Left colon (tissue), 2 donors: ENCODE measurements at places on chromosomes 6 and 20.

GRCh38 chr20:34495916-34496315 lies 20.3 kb upstream of the DYNLRB1 start:
- DNase-seq: no peak

DNA sequence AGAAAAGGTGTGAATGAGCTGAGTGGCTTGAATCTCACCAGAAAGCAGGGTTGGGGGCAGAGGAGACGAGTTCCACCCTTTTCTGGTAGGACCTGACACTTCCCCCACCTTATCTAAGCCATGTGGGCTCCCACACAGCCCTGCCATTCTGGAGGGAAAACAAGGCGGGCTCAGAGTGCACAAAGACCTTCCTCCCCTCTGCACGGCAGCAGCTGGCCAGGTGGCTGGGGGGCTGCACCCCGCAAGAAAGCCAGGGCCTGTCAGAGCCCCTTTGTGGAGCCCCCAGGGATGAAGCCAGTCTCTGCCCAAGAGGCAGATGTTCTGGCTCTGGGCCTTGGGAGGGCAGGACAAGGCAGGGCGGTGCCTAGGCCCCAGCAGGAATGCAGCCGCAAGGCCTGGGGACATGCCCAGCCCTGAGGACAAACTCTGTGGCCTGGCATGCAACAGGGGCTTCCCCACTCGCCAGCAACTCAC lies 48.4 kb upstream of the DSN1 start:
- no peak for DNase-seq

DNA sequence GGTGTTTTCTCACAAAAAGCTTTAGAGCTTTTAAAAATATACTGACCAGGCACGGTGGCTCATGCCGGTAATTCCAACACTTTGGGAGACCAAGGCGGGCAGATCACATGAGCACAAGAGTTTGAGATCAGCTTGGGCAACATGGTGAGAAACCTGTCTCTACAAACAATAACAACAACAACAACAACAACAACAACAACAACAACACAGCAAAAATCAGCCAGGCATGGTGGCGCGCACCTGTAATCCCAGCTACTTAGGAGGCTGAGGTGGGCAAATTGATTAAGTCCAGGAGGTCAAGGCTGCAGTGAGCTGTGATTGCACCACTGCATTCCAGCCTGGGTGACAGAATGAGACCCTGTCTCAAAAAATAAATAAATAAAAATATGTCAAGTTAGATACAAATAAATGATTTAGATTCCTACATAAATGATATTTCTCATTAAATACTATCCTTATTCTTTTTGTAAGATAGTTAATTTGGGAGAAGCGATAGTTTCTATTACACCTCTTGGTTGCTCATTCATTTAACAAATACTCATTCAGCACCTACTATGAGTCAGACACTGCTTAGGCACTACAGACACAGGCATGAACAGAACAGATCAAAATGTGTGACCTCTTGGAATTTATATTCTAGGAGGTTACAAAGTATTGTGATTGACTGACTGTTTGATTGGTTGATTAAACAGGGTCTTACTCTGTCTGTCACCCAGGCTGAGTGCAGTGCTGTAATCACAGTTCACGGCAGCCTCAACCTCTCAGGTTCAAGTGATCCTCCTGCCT lies 83.5 kb upstream of the BEND3 start:
- DNase-seq: no peak

DNA sequence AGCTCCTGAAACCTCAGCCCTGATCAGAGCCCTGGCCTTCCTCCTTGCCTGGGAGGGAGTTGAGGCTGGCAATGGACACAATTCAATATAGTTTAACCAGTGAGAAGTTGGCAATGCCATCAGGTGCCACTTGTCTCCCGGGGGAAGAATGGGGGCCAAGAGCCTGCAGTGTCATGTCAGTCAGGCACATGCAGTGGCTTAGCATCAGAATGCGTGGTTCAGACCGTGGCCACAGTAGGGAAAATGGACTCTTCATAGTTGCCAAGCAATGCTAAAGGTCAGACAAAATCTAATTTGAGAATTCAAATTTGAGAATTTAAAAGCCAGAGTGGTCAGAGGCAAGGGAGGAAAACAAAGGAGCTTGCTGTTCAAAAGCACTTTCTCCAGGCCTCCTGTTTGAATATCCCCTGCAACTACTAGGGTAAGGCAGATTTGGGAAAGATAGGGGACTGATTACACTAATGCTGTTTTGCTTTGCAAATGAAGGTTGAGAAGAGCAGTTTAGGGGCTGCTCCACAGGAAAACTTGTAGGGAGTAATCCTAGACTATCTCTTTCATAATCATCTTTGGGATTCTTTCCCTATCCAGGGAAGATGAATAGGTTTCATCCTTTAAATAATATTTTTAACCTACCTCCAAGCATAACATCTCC lies 33.1 kb upstream of the CLIC5 start:
- no peak for DNase-seq

- no peak for DNase-seq
Measured at GRCh38 chr20:49821870-49822331, 9.3 kb downstream of the SLC9A8 start.

GRCh38 chr6:158417760-158418098 lies 105.5 kb downstream of the TULP4 start:
- DNase-seq: no peak

DNA sequence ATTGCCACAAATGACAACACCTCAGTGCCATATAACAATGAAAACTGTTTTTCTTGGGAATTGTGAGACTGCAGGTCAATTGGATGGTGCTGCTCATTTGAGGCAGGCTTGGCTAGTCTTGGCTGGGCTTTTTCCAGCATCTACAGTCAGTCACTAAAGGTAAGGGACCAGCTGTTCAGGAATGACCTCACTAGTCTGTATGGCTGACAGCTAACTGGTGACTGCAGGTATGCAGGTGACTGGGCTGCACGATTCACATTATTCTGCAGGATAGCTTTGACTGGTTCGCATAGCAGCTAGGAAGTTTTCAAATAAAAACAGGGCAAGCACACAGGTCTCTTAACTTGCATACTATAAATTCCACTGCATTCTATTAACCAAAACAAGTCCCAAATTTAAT lies 22.1 kb upstream of the HMGCLL1 start:
- no peak for DNase-seq

DNA sequence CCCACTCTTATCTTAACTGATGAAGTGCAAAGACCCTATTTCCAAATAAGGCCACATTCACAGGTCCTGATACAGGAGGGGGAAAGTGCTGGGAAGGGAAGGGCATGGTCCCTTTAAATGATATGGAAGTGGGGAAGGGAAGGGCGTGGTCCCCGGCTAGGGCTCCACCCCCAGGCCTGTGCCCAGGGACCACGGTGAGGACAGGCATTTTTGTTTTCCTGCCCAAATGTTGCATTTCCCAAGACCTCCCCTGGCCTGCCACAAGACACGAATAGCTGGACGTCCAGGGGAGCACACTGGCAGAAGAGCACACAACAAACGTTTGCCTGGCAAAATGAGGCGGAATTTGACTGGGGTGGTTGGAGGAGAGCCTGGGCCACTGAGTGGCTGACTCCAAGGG lies 16.1 kb upstream of the HFE start:
- no peak for DNase-seq
